Cerebellum (tissue), 4 donors: ENCODE measurements at places on chromosomes 16 and 17.

DNA sequence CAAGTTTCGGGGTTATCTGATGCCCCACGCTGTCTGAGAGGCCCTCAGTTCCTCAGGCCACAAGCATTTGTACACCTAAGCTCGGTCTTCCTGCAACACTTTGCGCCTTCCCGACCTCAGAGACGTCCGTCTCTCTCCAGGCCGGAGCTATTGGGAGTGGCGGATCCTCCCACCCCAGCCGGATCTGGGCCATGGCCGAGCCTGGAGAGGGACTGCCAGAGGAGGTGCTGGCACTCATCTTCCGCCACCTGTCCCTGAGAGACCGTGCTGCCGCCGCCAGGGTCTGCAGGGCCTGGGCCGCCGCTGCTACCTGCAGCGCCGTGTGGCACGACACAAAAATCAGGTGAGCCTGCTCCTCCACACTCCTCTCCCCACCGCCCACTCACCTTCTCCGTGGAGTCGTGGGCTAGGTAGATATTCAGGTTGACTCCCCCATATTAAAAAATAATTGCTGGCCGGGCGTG lies 1.9 kb downstream of the FBXL8 start:
- DNase-seq: peak; percentile 83

DNA sequence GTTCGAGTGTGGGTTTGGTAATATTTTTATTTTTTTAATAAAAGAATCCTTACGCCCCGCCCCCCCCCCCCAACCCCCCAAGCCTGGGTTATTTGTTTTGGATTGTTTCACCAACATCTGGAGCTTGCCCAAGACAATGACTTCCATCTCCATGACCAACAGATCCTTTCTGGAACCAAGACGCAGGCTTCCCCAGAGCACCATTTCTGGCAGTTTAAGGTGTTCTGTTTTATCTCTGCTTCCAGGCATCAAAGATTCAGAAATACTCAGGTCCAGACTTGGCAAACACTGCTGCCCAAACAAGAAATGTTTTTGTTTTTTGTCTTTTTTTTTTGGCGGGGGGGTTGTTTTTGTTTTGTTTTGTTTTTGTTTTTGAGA lies 56.1 kb downstream of the PLXDC1 start:
- DNase-seq: no peak

- DNase-seq: no peak
Measured at GRCh38 chr16:79752396-79752795, 151.9 kb upstream of the MAF start.

DNA sequence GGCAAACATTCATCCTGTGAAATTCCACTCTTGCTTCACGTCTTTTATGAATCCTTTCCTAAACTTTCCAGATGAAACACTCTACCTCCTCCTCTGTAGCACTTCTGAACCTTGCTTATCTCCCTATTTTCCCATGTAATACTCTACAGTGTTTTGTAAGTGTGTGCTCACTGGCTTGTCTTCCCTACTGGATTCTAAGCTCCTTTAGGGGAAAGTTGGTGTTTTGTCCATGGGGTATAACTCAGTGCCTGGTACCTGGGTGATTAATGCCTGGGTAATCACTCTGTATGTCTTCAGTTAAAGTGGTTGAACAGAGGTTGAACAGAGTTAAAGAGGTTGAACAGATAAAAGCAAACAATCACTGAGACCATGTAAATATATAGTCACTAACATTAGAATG lies 3.8 kb upstream of the KAT7 start:
- no peak for DNase-seq

DNA sequence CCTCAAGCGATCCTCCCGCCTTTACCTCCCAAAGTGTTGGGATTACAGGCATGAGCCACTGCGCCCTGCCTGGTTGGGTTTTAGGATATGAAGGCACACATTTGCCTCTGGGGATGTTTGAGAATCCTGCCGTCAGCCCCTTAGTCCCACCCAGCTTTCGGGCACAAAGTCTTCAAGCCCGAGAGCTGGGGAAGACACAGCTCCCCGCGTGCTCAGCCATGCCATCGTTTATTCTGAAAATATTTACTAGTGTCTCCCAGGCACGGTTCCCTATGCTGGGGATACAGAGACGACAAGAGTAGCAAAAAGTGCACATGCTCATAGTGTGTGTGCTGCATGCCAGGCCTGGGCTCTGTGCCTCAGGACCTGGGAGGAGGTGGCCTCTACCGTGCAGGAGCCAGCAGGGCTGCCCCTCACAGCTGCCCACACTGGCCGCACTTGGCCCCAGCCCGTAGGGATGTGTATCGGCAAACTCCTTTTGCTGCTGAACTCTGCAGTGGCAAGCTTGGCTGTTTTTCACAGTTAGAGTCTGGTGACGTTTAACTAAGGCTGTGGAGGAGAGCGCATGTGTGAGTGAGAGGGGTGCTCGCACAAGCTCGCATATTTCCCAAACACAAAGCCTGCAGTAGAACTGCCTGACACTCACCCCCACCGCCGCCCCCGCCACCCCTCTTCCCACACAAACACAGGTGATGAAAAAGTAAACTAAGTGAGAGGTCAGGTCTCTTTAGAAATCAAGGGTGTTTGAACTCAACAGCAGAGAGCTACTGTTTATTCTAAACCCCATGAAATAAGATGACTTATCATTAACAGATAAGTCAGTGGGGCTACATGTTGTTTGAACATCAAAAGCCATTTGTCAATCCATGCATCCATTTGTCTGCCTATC lies 266.4 kb downstream of the MRTFB start:
- no peak for DNase-seq

GRCh38 chr17:63153488-63153887 lies 187.5 kb downstream of the TANC2 start:
- DNase-seq: no peak

- no peak for DNase-seq
Measured at GRCh38 chr16:4917117-4917516, 19.8 kb downstream of the PPL start.

DNA sequence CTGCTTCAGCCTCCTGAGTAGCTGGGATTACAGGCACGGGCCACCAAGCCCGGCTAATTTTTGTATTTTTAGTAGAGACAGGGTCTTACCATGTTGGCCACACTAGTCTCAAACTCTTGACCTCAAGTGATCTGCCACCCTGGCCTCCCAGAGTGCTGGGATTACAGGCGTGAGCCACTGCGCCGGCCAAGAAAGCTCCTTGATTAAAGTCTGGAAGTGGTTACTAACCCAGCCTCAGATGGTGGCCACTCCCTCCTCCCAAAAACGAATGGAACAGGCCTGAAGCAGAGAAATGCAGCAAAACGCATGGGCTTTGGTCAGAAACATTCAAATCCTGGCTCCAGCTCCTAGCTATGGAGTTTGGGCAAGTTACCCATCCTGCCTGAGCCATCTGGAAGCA lies 11.3 kb downstream of the FKBP10 start:
- DNase-seq: no peak

GRCh38 chr17:10620823-10621222 lies 36.3 kb downstream of the MYH3 start:
- no peak for DNase-seq

DNA sequence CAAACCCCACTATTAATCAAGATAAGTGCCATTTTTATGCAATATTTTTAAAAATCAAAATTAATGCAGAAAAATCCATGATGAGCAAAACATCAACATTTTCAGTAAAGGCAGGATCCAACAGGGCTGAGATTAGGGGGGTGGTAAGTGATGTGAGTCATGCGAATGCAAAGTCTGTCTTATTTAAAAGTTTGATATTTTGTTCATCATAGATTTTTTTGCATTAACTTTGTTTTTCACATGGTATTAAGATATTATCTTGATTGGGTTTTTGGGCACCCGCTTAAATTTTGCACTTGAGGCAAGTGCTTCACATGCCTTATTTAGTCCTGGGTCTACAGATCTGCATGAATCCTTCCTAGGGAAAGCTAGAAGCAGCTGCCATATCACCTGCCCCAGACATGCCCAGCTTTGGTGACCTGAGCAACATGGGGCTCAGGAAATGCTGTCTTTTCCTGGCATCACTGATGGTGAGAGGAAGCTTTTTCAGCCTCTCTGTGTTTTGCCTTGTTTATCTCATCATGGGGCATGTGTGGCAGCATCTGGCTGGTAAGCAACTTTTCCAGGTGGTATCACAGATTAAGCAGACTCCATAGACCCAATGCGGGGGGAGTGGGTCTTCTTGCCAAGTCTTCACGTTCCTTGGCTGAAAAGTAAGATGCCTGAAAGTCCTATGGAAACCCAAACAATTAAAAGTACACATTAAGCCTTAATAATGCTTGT lies 57.6 kb upstream of the NFAT5 start:
- no peak for DNase-seq

- no peak for DNase-seq
Measured at GRCh38 chr17:3961564-3962047, 2.6 kb downstream of the ATP2A3 start.

- DNase-seq: no peak
Measured at GRCh38 chr17:9095390-9095789, 74.1 kb downstream of the NTN1 start.

DNA sequence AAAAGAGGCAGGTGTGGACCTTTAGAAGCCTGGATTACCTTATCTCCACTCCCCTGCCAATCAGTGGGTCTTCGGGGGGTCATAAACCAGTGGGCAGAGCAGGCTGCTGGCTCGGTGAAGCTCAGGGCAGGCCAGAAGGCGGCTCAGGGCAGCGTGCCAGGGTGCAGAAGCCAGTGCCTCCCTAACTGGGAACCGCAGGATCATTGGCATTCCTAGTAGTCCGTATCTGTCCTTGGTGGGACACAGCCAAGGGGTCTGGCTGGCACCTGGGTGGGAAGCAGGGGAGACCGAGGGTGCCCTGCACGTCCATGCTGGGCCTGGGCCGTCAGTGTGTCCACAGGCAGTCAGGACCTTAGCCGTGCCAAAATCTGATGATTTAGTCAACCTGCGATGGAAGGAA lies 76.8 kb downstream of the SEC14L1 start:
- peak; percentile 74 for DNase-seq

DNA sequence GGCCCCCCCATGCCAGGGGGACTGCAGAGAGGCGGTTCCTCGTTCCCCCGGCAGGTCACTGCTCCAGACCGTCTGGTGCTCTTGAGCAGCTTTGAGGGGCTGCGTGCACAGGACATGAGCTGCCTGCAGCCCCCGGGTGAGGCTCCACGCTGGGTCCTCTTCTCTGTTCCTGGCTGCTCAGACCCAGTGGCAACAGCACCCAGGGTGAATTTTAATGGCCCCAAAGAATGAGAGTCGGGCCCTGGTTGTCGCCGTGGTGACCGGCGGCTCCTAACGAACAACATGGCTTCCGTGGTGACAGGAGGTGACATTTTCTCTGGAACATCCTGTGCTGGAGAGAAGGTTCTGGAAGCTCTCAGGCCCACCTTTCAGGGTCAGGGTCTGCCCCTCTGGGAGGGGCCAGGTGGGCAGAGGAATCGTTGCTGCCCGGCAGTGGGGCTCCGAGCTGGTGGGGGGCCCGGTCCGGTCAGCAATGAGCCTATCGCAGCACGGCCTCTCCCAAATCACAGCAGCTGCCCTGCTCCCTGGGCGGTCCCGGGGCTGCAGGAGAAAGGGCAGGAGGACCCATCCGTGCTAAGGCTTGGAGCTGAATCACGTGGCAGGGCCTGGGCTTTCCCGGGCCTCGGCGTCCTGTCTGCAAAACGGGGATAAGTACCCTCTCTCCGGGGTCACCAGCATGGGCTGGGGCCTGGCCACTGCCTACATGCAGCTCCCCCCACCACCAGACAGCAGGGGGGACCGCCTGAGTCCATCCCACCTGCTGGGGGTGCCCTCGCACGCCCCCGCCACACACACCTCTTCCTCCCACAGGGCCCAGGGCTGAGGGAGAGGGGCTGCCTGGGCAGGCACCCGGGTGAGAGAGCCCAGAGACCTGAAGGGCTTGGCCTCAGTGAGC lies 3.4 kb upstream of the C1QTNF8 start:
- DNase-seq: no peak

DNA sequence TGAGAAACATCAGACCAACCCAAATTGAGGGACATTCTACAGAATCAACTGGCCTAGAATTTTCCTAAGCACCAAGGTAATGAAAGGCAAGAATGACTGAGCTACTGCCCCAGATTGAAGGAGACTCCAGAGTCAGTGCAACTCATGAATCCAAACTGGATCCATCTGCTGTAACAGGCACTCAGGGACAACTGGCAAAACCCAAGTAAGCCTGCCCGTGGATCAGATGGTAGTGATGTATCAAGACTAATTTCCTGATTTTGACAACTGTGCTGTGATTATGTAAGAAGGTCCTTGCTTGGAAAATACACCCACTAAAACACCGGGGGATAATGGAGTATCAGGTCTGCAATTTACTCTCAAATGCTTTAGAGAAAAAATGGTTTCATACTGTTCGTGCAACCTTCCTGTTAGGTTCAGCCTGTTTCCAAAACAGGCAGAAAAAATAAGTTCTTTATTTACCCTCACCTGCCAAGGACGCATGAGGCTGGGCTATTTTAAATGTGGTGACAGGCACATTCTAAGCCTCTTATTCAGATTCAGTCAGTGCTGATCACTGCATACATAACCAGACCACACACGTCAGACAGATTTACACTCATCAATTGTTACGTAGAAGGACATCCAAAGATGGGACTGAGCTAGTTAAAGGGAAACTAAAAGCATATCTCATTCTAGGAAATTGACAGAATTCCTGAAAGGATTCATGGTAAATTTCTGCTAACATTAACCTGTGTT lies 7.0 kb downstream of the MBTPS1 start:
- DNase-seq: no peak

DNA sequence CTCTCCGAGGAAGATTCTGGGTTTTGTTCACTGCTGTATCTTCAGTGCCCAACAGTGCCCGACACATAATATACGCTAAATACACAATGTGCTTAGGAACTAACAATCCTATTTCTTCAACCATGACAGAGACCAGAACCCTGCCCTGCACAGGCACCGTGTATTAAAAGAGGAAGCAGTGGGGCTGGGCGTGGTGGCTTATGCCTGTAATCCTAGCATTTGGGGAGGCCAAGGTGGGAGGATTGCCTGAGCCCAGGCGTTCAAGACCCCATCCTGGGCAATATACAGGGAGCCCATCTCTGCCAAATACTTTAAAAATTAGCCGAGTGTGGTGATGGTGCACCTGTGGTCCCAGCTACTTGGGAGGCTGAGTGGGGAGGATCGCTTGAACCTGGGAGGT lies 19.3 kb downstream of the ARL2BP start:
- no peak for DNase-seq

GRCh38 chr16:57634171-57634570 lies 5.7 kb downstream of the ADGRG1 start:
- no peak for DNase-seq

DNA sequence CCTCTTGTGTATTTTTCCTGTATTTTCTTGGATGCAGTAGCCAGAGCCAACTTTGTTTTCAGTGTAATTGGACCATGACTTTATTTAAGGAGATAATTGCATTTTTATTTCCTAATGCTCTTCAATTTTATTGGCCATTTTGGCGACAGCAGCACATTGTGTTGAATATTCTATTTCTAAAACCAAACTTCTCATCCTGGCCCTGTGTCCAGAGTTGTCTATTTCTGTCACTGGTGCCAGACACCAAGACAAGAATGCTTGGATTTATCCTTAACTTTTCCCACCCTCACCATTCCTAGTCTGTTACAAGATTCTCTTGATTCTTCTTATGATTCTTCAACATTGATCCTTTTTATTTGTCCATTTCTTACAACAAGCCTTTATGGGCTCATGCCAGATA lies 37.1 kb downstream of the ARHGAP44 start:
- DNase-seq: no peak

GRCh38 chr17:4837471-4838308 lies 4.5 kb downstream of the MINK1 start:
- no peak for DNase-seq
